ENCODE measurements at places on chromosomes 5 and 9.

- no peak for DNase-seq
These were observed 92.4 kb upstream of the IFNK start for GRCh38 chr9:27431543-27432147.

GRCh38 chr9:75372499-75373268 is 284.4 kb downstream of the OSTF1 start:
- DNase-seq: peak; percentile 11

- DNase-seq: no peak
These were observed 155.6 kb upstream of the RASEF start for GRCh38 chr9:83218411-83219090.

GRCh38 chr5:156560002-156560401 is 233.0 kb downstream of the SGCD start:
- no peak for DNase-seq

GRCh38 chr5:88719434-88719833 is 163.6 kb downstream of the MEF2C start:
- no peak for DNase-seq

DNA sequence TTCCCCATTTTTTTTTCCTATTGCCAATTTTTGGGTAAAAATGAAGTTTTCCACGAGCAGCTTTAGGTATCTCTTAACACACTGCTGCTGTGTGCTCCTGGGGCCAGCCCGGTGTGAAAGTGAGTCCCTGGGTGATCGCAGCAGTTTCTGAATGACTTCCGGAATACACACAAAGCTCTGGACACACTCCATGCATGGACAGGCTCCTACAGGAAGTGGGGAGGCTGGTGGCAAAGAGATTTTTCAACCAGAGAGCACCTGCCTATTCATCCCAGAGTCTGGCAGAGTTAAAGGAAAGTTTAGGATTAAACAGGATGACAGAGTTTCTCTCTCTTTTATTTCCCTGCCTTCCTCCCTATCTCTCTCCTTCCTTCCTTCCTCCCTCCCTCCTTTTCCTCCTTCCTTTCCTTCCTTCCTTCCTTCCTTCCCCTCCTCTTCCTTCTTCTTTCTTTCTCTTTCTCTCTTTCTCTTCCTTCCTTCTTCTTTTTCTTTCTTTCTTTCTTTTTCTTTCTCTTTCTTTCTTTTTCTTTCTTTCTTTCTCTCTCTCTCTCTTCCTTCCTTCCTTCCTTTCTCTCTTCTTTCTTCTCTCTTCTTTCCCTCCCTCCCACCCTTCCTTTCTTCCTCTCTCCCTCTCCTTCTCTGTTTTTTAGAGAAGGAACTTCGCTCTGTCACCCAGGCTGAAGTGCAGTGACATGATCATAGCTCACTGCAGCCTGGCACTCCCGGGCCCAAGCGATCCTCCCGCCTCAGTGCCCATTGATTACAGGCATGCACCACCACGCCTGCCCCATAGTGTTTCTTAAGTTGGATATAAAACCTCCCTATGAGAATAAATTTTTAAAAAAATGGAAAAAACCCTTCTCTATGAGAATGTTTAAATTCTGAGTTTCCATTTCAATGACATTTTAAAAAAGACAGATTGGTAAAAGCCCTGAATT is 38.7 kb upstream of the UBTD2 start:
- DNase-seq: no peak

DNA sequence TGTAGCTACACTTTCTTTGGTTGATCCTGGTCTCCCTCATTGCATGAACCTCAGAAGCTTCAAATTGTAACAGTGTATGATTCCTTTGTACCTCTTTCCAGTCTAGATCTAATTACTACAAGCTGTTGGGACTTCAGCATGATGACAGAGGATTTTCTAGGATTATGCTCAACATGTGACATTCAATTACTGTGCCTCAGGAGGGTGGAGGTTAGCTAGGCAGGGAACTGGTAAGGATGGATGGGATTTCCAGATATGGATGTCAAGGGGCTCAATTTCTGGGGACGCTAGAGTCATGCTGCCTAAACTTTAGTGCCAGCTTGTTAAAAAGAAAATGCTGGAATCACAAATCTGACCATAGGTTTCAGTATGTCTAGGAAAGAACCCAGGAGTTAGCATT is 29.2 kb upstream of the GLRA1 start:
- no peak for DNase-seq

DNA sequence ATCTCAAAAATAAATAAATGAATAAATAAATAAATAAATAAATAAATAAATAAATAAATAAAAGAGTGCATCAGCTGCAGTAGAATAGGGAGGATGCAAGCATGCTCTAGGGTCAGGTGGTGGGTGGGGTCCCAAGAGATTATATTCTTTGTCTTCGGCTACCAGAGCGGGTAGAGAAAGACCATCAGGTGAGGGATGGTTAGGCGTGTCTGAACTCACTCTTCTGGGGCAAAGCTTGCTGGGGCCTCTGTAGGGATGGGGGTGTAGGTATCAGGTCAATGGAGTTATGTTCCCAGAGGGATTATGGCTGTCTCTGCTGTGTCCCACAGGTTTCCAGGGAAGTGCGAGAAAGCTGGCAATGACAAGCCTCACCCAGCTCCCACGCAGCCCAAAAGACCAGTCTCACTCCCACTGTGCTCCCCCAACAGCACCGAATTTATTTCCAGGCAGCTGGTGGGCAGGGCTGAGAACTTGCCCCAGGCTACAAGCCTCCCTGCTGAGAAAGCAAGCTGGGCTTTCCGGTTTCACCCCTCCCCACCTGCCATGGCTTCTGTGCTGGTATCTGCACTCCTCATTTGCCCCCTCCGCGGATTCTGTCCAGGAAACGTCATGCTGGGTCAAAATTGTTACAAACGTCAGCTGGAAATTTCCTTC is 180.8 kb downstream of the LURAP1L start:
- no peak for DNase-seq

DNA sequence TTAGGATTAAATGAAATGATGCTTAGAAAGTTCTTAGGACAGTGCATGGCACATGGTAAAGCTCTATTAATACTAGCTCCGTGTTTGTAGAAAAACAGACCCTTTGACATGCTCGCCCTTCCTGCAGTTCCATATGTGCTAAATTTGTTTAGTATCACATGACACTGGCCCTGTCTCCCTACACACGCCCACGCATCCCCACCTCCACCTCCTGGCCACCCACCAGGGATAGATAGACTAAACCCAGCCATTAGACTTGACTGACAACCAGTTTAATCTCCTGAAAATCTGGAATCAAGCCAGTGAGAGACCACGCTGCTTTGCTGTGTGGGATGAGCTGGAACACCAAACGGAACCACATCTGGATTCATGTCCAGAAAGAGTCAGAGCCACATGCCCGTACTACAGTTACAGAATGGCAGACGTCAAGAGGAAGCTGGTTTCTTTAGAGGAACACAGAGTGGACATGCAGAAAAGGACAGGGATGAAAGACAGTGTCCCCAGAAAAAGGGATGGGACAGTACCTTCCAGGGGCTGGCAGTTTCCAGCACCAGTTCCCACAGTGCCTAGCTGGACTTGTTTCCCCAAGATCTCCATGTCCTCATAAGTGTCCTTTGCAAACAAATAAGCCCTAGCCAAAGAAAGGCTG is 186.1 kb downstream of the PDZD2 start:
- no peak for DNase-seq

GRCh38 chr9:129241725-129242124 is 63.7 kb upstream of the IER5L start:
- no peak for DNase-seq

- DNase-seq: no peak
These were observed 61.4 kb downstream of the PSMB7 start for GRCh38 chr9:124353811-124354274.

DNA sequence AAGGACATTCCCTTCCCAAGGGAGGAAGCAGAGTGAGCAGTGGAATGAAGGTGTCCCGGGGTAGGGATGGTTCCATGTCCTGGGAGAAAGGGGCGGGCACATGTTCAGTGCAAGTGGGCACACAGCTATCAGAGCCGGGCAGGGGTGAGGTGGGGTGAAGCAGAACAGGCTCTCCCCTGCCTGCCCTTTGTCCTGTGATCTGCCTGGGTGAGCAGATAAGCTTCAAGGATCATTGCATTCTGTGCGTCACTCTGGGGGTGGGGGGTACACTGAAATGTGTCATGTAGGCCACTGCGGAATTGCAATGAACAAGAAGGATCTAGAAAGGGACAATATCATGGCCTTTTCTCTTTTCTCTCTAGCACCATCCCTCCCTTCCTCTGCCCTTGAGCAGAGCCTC is 61.7 kb upstream of the SHB start:
- no peak for DNase-seq

- DNase-seq: no peak
These were observed 36.2 kb downstream of the LIX1 start for GRCh38 chr5:97106216-97106581.

DNA sequence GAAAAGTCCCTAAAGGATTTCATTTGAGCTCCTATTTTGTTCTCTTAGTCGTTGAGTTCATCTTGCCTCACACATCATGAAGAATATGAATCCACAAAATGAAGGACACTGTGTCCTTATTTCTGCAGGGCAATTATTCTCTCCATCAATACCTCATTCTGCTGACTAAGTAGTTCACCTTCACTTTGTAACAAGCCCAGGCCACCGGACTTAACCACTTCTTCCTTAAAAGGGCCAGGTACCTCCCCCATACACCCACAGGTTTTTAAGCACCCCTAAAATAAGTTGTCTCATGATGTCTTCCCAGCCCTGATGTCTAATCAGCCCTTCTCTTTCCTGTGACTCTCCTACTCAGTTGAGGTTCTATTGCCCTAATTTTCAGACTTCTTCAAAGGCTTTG is 67.1 kb upstream of the PLPP6 start:
- no peak for DNase-seq
